ENCODE measurements at places on chromosomes 4 and X.

DNA sequence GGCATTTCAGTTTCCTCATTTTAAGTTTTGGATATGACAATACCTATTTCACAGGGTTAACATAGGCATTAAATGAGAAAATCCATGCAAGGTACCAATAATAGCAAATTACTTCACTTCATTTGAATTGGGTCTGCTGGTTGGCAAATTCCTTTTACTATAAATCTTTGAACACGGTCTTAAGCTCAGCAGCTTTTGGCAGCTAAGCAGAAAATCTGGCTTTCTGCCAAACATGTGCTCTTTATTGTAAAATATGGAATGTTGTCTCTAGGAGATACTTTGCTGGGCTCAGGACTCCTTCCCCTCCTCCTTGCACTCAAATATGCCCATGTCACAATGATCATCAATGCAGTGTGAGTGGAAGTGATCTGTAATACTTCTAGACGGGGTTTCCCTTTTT lies 16.8 kb upstream of the DMP1 start:
- no peak for DNase-seq

DNA sequence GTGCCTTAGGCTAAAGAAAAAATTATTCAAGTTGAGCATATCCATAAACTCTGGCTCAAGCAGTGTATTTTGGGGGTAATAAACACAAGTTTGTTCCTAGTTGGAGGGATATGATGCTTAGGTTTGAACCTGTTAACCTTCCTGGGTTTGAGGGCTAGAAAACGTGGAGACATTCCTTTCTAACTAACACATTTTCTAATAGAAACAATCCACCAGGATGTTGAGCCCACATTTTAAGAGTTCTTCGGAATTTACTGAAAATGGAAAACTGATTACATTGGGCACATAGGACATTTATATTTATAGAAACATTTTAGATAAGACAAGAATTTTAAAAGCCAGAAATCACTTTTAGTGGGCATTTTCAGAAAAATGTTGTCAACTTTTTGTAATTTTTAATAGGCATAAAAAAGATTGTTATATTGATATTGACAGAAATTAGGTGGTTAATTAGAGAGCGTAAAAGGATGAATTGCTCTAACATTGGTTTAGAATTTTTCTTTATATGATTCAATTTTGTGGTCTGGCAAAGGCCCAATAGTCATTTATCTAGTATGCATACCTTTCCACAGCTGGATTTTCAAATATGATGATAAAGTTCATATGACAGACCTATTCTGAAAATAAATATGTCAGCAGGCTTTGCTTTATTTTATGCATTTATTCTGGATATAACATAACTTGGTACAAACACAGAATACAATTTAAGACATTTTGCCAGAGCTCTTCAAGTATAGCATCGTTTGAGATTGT lies 49.2 kb downstream of the CEP44 start:
- DNase-seq = no peak

DNA sequence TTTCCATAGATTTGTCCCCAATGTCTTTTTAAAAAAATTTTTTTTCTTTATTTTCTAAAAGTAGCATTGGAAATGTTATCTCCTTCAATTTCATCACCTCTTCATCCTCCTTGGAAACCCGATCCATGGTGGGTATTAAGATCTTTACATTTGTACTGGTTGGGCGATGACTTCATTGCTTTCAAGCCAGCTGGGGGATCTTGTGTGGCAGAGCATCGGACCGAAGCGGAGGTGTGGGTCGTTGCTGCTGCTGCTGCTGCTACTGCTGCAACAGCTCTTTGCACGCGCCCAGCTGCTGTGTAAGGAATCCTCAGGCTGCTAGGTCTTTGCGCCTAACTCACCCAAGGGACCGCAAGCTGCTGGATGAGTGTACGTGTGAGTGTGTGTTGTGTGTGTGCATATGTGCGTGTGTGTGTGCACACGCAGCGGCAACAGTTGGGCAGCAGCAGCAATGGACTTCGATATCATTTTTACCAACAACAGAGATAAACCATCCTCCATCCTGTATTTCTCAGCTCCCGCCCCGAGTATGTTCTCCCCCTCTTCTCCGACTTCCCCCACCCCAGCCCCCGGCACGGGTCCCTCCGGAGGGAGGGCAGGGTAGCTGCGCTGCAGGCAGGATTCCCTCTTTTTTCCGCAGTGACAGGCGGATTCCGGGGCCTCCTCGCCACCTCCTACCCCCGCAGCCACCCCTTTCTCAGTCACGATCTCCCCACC lies 768 bp upstream of the CDKL5 start:
- DNase-seq = no peak

- no peak for DNase-seq
Measured at GRCh38 chrX:124435616-124436015, 89.3 kb downstream of the SH2D1A start.

GRCh38 chrX:68935362-68935761 lies 106.5 kb downstream of the EFNB1 start:
- DNase-seq = no peak
